ENCODE measurements at places on chromosomes 12 and 14. TPM values are rescaled to one million over a fixed set of nuclear protein-coding genes. Genes with fewer than 3 reads are reported as not detected.

GRCh38 chr14:38629412-38629811 lies 373.5 kb upstream of the CLEC14A start:
- DNase-seq, result no peak

GRCh38 chr14:38336298-38336697 lies 80.4 kb upstream of the CLEC14A start:
- no peak for DNase-seq

- DNase-seq, result no peak
Observed at GRCh38 chr12:98882526-98882925, 237.4 kb downstream of the APAF1 start.

Gene KRT72
- not detected for total RNA-seq

- DNase-seq, result no peak
Observed at GRCh38 chr12:25877446-25877845, 81.0 kb upstream of the RASSF8 start.

GRCh38 chr12:71870416-71870815 lies 30.9 kb downstream of the TBC1D15 start:
- DNase-seq, result no peak

- no peak for DNase-seq
Observed at GRCh38 chr12:6235499-6235898, 35.3 kb downstream of the CD9 start.

Gene TSPAN19
- not detected for total RNA-seq

- no peak for DNase-seq
Observed at GRCh38 chr14:88866305-88866704, 41.9 kb downstream of the TTC8 start.

Gene DPPA3
- not detected for total RNA-seq

Gene TMEM229B
- total RNA-seq, result 3.0 TPM

DNA sequence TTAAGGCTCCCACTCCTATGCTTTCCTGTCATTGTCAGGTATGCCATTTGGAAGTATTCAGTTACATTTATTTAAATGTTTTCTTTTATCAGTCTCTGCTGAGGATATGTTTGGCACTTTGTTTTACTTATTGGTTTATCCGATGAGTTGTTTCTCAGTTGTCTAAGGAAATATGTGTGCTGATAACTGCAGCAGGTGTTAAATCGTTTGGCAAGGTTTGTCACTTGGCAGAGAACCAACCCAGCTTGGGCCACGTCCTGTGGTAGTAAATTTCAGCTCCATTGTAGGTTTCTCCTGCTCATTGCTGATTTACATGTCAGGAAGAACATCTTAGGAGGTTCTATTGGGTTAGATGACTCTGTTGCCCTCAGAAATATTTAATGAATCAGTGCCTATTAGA lies 22.0 kb upstream of the MGST1 start:
- DNase-seq, result no peak

DNA sequence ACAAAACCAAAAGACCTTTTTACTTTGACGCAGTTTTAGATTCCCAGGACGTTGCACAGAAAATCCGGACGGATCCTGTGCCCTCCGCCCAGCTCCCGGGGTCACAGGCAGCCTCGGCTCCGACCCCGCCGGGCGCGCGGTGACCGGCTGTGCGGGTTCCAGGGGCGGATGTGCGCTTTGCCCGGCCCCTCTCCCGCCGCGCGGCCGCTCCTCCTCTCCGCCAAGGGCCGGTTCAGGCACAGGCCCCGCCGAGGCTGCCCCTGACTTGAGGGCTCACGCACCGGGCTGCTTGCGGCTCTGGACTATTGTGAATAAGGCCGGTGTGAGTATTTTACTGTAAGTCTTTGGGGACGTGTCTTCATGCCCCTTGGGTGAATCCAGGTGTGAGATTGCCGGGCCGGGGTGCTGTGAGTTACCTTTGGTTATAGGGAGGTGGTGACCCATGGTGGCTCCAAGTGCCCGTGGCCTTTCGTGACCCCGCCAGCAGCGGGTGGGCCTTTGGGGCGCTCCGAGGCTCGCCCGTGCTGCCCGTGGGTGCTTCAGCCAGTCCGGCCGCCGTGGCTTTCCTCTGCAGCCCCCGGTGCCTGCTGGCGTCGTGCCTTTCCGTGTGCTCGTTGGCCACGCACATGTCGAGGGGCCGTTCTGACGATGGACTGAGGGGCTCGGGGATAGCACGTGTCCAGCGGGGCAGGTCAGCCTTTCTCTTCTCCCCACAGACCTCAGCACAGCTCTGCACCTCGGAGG lies 45.9 kb downstream of the NOC4L start:
- no peak for DNase-seq

- no peak for DNase-seq
Observed at GRCh38 chr12:111251058-111251730, 117.7 kb downstream of the PHETA1 start.

DNA sequence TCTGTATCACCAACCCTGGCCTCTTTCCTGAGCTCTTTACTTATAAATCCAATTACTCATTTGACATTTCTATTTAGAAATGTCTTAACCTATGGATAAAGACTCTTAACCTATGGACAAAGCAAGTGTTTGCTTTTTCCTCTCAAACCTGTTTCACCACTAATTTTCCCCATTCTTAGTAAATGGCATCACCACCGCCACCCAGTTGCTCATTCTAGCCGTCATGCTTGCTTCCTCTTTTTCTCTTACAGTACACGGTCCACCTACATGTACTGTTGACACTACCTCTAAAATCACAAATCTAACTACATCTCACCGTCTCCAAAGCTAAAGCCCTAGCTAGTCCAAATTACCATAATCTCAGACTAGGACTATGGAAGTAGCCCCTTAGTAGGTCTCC lies 60.0 kb downstream of the CAPS2 start:
- DNase-seq, result no peak

Gene DAO
- not detected for total RNA-seq

DNA sequence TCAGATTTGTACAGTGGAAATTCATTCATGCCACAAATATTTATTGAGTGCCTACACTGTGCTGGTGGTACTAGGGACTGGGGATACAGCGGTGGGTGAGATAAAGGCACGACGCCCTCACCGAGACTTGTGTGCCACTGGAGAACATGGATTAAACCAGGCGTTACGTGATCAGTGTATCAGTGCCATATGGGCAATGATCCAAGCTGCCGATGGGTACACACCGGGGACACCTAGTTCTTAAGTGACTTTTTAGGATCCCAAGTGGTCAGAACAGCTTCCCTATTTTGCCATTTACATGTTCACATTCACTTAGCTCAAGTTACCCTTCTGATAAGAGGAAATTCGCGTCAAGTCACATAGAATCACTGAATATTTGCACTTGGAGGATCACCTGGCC lies 236.7 kb downstream of the CACNA1C start:
- no peak for DNase-seq

Gene TAS2R50
- 20.0 TPM for total RNA-seq

DNA sequence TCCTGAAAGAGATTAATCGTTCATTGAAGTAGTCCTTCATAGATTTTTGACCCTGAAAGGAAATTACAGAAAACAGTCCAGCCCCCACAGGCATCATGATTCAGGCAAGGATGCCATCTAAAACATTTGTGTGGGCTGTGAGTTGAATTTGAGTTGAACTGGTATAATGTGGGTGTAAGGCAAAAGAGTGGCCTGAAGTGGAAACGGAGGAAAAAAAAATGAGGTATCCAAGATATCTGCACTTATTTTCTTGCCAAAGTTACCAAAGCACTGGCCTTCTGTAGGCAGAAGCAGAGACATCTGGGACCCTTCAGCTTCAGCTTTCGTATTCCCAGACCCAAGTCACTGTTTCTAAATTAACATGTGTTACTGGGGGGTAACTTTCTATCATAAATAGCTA lies 105.1 kb upstream of the DIO2 start:
- DNase-seq, result no peak

GRCh38 chr12:114686773-114687500 lies 3.0 kb upstream of the TBX3 start:
- DNase-seq, result no peak

GRCh38 chr14:68397371-68397811 lies 395.5 kb downstream of the ZFP36L1 start:
- no peak for DNase-seq

Gene KRT2
- not detected for total RNA-seq

Gene PCNX1
- 127 TPM for total RNA-seq

GRCh38 chr12:115870021-115870420 lies 407.5 kb downstream of the MED13L start:
- DNase-seq, result no peak

DNA sequence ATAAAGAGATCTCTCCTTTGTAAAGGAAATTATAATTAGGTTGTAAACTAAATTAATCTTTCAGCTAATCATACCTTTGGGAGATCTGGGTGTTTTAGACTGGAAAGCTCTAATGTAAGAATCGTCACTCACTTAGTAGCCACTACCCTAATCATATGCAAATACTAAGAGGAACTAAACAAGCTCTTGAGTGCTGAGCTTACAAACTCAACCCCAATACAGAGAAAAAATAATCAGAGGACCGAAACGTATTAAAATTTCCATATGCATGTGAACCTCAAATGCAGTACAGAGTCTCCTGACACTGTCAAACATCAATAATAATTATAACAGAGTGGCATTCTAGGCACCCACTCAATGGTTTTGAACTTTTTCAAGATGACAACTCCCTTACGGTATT lies 235.3 kb upstream of the FOXN3 start:
- DNase-seq, result no peak
